ENCODE measurements at places on chromosomes 1 and 21.

GRCh38 chr1:219427989-219428388, 184.9 kb downstream of the ZC3H11B start:
- DNase-seq, result no peak

DNA sequence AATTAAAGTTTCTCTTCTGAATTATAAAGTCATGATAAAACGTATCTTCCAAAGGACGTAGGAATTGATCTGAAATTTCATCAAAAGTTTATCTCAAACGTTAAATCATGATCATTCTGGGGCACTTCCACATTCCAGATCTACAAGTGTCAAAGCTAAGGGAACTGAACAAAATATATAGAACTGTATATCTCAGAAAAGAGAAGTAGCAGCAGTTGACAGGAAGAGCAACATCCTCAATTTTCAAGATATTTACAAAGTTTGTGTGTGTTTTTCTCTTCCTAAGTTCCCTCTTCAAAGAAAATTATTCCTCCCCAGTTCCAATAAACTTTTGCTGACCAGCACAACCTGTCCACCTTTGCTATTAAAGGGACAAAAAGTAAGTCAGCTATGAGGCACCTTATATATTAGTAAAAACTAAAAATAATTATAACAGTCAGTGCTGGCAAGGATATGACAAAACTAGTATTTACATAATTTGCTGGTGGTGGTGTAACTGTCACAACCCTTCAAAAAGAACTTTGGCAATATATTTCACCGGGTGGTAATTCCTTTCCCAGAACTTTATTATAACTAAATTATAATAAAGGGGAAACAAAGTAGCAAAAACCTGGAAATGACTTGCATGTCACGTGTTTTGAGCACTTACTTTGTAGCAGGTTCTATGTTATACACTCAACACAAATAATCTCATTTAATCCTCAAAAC, 38.5 kb upstream of the EYA3 start:
- DNase-seq, result no peak

- DNase-seq, result no peak
Observed at GRCh38 chr1:31702836-31703404, 897 bp downstream of the COL16A1 start.

DNA sequence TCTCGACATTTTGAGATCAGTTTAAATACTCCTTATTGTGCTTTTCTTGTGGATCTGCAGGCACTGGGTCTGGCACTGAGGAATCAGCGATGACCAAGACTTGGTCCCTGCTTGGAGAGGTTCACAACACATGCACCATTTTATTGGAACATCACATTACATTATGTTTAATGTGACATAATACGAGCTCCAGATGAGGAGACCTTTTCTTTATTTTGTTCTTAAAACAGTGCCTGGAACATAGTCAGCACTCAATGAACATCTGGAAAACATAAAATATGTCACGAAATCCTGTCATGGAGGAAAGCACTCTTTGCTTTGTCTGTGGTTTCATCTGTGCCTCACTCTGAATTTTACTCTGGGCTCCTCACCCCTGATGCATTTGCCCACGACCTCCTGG, 110.7 kb downstream of the ST6GALNAC3 start:
- DNase-seq, result no peak

DNA sequence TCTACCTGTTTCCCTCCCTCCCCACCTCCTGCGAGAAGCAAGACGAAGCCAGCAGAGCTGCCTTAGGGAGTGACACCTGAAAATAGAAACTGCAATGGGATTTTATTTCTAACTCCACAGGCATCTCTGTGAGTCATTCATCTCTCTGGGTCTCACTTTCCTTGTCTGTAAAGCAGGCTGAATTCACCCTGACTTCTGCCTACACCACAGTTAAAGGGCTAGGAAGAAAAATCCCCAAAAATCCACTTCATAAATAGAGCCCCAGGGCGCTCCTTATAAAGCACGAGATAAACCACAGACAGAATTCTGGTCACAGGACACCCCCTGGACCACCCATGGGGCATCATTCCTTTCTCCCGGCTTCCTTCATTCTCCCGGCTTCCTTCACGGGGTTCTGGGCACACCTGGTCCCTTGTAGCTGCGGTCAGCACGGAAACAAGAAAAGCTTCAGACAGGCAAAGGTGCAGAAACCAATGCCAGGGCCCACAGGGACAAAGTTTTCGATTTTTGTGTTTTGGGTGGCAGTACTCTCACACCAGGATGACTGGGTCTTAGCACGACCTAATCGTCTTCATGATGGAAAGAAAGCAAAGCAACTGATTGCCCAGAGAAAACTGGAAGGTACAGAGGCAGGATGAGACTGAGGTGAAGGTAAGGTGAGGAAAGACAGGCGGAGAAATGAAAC, 2.8 kb upstream of the H6PD start:
- no peak for DNase-seq

GRCh38 chr1:1782399-1783221, 4.3 kb upstream of the NADK start:
- peak; percentile 22 for DNase-seq

DNA sequence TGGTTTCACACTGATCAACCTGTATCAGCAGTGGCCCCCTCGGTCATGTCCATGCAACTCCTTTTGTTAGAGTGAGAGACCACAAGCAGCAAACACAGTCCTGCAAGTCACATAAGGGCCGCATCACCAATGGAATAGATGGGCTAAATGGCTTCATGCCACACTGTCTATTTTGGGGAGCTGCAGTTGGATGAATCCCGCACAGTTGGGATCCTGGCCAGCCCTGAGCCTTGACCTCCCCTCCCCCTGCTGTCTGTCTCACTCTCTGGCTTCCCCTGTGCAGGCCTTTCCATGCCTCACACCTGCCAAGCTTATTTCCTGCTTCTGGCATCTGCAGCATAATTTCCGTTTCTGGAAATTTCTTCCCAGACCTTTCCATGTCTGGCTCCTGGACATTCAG, 57.0 kb downstream of the CNIH3 start:
- no peak for DNase-seq

DNA sequence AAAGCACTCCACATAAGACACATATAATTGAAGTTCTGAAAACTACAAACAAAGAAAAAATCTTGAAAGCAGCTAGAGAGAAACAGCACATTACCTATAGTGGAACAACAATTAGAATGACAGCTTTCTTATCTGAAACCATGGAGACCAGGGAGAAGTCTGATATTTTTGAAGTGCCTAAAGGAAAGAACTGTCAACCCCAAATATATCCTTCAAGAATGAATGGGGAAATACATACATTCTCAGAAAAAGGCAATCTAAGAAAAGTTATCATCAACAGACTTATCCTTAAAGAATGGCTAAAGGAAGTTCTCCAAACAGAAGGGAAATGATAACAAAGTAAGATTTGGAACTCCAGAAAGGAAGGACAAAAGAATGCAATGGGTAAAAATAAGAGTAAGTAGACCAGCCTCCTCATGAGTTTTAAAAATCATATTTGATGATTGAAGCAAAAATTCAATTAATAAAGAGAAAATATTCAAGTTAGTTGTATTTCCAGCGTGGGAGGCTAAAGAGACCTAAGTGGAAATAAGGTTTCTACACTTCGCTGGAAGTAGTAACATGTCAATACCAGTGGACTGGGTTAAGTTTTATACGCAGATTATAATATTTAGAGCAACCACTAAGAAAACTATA, 170.8 kb upstream of the SAMSN1 start:
- DNase-seq, result no peak

DNA sequence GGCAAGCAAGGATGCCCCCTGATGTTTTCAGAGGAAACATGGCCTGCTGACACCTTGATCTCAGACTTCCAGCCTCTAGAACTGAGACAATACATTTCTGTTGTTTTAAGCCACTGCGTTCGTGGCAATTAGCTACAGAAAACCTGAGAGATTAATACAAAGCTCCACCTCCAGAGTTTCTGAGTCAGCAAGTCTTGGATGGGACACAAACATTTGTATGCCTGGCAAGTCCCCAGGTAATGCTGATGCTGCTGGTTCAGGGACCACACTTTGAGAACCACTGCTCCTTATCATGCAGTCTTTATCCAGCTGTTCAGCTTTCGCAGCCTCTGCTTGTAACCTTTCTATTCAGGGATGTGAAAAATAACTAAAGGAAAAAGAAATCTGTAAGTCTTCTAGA, 565.7 kb upstream of the PLXNA2 start:
- no peak for DNase-seq

GRCh38 chr1:101293461-101294051, 56.7 kb downstream of the S1PR1 start:
- peak; percentile 78 for DNase-seq

- DNase-seq, result no peak
Observed at GRCh38 chr1:25699500-25700143, 83.0 kb downstream of the MAN1C1 start.

DNA sequence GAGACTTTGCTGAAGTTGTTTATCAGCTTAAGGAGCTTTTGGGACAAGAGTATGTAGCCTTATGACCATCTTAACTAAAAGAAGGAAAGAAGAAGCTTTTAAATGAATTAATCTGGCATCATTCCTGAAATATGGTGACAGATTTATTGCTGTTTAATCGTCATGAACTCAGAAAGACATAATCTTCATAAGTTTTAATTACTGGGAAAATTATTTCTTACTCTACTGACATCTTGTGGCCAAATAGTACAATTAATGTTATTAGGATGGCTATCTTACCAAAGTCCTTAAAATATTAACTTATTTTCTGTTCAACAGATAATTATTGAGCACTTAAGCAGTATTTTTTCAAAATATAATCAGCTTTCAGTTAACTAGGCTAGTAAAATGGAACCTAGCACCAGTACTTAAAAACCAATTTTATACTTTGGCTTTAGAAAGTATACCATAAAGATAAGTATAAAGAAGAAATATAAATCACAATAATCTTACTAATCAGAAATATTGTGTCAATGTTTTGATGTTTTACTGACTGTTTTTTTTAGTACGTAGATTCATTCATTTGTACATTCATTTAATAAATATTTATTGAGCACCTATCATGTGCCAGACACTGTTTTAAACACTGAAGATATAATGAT, 34.7 kb upstream of the GPR25 start:
- DNase-seq, result peak; percentile 5

DNA sequence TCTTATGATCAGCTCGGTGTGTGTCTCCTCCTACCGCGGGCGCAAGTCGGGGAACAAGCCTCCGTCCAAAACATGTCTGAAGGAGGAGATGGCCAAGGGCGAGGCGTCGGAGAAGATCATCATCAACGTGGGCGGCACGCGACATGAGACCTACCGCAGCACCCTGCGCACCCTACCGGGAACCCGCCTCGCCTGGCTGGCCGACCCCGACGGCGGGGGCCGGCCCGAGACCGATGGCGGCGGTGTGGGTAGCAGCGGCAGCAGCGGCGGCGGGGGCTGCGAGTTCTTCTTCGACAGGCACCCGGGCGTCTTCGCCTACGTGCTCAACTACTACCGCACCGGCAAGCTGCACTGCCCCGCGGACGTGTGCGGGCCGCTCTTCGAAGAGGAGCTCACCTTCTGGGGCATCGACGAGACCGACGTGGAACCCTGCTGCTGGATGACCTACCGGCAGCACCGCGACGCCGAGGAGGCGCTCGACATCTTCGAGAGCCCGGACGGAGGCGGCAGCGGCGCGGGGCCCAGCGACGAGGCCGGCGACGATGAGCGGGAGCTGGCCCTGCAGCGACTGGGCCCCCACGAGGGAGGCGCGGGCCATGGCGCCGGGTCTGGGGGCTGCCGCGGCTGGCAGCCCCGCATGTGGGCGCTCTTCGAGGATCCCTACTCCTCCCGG, 1.5 kb downstream of the KCNC4 start:
- DNase-seq, result no peak

DNA sequence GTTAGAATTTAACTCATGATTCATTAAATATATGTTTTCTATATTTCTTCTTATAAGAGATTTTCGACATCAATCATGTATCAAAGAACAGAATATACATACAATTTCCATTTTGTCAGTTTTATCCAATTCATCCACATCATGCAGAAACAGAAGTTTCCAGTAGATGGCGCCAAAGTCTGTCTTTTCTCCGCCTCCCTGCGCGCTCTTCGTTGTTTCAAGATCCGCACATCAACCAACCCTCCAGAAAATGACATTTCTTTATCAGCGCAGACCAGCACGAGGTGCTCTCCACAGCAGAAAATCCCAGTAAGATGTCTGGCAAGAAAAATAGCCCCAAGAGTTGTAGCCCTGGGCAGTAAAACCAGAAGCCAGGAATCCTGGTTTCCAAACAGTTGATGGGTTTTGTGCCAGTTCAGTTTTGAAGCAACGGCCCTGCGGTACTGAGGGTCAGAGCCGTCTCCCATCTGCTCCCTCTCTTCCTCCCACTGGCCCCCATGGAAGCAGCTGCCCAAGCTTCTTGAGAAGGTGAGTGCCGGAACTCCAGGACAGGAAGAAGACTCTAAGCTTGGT, 38.6 kb upstream of the GPR137B start:
- peak; percentile 69 for DNase-seq

- DNase-seq, result no peak
Observed at GRCh38 chr1:25560001-25560400, 16.6 kb downstream of the LDLRAP1 start.

- DNase-seq, result no peak
Observed at GRCh38 chr1:88678405-88678804, 5.7 kb upstream of the PKN2 start.

DNA sequence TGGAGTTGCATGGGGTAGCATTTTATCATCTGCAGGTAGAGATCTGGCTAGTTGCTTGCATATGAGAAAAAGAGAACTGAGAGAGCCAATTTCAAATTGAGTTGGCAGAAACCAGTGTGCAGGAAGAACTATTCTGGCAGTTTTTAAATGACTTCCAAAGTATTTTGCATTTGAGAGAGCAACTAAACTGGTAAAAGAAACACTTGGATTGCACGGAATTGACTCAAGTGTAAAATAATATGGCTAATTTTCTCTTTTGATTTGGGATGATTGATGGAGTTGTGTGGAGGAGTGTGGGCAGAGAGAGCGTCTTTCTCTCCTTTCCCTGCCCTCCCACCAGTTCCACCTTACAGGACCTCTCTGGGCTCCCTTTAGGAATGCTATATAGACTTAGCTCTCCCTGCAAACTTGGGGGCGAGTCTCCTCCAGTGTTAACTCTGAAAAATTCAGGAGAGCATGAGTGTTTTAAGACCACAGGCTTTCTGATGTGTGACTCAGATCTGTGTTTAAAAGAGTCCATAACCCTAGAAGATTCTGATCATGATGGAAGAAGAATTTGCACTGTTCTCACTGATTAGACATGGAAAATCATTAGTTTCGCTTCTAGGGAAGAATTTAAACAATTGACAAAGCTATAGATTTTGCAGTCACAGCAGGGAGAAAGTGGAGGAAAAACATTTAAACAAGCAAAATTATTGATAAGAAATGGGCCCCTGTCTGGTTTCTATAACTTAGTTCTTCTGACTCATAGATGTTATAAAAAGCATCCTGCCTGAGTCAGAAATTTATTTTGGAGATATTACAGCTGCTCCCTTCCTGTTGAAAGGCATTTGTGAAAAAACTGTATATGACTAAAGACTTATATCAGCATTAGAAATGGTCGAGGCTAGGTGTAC, 24.9 kb upstream of the CTBS start:
- no peak for DNase-seq

GRCh38 chr1:184025242-184025675, 12.3 kb downstream of the COLGALT2 start:
- DNase-seq, result no peak

DNA sequence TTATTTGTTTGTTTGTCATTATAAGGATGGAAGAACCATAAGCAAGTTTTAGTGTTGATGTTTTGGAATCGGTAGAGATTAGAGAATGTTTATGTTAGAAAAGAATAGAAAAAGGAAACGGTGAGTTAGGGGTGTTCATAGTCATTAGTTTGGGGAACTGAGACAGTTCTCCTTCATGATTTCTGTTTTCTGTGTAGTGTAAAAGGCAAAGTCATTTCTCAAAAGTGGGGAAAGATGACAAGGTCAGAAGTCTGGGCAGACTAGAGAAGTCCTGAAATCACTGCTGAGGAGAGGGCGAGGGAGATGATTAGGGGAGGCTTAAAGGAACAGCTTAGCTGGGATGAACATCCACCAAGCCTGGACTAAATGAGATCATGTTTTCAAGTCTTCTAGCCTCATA, 498.9 kb downstream of the TTLL7 start:
- DNase-seq, result no peak

Data from CD4-positive, alpha-beta T cell treated with Interleukin-15 for 4 hours (primary cell).